Brain pericyte (primary cell): ENCODE measurements at places on chromosomes 11 and 22.

DNA sequence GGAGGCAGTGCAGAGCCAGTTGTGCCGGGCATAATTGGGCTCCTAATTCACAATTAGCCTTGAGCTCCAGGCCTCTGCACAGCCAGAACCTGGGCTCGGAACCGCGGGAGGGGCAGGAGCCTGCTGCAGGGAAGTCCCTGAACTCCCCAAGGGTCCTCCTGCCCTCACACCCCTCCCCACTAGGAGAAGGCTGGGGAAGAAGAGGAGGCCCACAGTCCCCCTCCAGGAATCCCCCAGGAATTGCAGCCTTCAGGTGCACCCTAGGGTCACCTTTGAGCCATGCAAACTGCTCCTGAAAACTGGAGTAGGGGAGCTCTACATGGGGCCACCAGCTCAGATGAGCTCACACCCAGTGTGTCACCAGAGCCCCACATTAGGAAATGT is 93.8 kb upstream of the LMO1 start:
- DNase-seq, result no peak

DNA sequence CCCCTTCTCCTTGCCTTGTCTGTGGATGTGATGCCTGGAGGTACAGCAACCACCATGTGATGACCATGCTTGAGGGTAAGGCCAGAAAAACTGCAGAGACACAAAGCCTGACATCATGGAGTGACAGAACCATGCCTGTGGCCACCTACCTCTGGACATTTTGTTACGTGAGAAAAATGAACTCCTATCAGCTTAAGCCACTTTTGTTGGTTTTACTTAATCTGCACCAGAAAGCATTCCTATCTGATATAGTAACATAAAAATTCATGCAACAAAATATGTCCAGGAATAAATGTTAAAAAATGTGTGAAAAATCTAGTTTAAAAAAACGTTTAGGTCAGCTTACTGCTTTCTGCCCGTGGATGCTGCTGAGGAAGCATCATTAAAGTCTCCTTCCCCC is 42.6 kb upstream of the P4HA3 start:
- DNase-seq, result no peak

DNA sequence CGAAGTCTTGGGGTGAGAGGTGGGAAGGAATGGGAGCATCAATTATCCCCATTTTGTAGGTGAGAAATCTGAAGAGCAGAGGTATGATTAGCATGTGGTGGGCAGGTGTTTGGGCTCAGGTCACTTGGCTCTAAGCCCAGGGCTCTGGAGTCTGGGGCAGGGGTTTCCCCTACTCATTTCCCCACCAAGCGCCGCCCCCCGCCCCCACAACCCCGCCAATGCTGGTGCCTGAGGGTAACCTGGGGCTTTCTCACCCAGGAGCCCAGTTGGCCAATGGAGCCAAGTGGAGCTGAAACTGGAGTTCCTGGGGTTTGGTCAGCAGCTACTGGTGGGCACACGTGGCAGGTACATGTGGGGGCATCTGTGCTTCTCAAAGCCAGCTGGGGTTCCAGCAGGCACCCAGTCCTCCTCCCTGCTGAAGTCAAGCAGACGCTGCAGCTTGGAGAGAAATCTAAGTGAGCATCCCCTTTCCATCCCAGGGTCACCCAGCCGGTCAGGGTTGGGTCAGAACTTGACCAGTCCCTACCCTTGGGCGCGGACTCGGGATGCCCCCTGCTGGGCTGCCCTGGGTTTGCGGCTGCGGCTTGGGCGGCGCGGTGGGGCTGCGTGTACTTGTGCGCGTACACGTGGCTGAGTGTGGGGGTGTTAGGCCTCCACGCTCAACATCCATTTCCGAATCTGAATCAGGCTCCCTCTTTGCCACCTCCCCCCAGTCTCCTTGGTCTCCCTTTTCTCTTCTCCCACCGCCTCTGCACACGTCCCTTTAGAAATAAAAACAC is 1.7 kb upstream of the CHRM1 start:
- DNase-seq, result no peak

DNA sequence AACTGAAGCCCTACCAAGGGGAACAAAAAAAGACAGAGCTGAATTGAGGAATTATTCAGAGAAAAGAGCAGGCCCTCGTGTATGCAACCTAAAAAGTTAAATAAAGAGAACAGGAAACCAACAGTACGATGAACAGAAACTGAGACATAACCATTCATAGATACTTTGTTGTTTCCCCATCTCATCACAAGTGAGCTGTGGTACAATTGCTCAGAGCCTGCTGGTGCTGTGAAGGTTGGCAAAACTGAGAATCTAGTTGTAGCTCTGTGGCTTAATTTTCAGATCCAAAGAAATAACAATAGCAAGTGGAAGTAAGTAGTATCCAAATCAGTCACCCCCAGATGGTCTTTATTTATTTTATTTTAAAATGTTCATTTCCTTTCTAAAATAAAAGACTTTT is 37.7 kb upstream of the BLID start:
- DNase-seq, result no peak

- no peak for DNase-seq
These were observed 35.9 kb downstream of the MYO18B start for GRCh38 chr22:25777870-25778269.

DNA sequence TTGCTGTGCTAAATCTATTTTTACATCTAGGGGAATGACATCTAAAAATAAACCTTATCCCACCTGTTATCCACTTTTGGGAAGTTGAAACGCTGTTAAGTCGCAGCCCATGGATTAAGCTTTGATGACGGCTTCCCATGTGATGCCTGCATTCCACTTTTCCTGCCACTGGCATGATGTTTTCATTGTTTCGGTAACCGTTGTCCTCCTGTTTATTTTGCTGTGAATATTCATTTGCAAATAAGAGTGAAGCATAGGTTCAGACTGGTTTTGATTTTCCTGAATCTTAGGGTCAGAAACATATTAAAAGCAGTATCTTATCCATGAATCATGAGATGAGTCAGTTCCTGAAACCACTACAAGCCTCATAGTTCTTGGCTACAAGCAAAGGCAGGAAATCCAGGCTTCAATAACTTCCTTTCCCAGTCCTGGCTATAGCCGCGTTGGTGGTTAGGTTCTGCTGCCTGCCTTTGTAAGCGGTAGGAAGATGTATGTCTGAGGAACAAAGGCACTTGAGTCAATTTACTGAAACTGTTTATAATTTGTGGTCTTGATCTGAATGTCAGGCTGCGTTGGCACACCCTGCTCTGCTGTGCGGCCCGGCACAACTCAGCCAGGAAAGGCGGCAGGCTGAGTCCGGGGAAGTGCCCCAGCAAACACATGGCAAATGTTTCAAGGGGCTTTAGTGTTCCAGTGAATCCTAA is 19.4 kb downstream of the TEAD1 start:
- DNase-seq, result peak; percentile 80

GRCh38 chr11:71221201-71221600 is 31.2 kb downstream of the SHANK2 start:
- DNase-seq, result no peak

GRCh38 chr11:3177931-3178330 is 12.8 kb upstream of the OSBPL5 start:
- no peak for DNase-seq

- DNase-seq, result no peak
These were observed 5.9 kb upstream of the ACY3 start for GRCh38 chr11:67656278-67656922.

DNA sequence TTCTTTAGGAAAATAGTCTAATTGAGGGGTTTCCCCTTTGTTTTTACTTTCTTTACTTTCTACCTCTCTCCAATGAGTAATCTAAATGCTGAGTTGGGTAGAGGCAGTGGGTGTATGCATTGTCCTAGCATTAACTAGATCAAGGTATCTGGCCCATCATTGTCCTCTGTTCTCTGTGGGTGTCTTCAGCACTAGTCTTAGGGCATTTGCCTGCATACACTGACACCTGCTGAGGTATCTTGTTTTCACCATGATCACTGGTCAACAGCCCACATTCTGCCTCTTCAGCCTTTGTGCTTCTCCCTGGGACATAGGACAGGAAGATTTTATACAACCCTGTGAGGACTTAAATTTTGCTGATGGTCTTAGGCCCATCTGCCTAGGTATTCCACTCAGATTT is 371.1 kb downstream of the RAB38 start:
- no peak for DNase-seq

DNA sequence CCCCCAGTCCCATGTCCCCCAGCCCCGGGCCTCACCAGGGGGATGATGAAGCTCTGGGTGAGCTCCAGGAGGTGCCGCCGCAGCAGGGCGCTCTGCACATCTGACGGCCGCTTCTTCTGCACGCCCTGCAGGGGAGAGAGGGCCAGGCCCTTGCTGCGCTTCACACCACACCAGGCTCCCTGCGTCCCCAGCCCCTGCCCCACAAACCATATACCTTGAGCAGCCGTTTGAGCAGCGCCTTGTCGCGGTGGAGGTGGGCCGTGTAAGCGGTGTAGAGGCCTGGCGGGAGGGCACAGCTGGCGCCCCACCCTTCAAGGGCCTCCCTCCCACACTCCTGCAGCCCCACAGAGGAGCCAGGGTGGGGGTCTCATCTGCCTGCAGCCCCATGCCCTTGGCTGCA is 6.2 kb upstream of the PLXNB2 start:
- no peak for DNase-seq

GRCh38 chr11:37282367-37282766 is 684.3 kb upstream of the RAG2 start:
- DNase-seq, result no peak

- DNase-seq, result no peak
These were observed 3.4 kb downstream of the EMID1 start for GRCh38 chr22:29208879-29209623.

- DNase-seq, result no peak
These were observed 7.0 kb downstream of the PTPRJ start for GRCh38 chr11:47987310-47987709.

DNA sequence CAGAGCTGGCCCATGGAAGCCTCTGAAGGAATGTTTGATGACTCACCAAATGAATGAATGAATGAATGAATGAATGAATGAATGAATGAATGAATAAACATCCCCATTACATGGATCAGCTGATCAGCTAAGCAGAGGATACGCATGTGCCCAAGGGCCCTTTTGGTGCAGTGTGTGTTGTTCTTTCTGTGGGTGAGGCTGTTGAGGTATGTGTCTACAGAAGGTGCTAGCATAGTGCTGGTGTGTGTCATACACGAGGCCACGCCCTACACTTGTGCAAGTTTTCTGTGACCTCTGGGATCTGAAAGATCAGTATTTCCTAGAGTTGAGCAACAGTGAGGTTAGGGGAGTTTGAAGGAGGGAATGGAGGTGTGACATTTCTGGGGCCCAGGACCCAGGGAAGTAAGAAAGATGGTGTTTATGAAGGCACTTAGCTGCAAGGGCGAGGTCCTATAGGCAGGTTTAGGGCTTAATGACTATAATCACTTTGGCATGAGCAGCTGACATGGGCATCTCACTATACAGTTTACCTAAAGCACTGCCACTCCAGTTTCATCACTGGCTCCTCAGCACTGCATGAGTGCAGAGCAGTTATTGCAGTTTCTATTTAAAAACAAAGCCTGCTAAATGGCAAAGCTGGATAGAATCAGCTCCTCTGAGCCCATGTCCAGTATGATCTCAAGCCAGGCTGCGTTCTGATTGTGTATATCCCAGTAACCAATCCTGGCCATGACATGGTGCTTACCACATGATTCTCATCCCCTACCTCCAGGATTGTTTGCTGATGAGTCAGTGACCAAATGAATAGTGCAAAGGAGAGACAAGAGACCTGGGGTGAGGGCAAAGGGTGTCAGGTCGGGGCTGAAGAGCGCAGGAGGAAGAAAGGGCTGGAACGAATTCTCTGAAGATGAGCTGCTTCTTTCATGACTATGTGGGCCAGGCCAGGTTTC is 36.4 kb upstream of the E2F8 start:
- DNase-seq, result no peak

GRCh38 chr22:41501209-41501608 is 32.3 kb downstream of the ACO2 start:
- no peak for DNase-seq

DNA sequence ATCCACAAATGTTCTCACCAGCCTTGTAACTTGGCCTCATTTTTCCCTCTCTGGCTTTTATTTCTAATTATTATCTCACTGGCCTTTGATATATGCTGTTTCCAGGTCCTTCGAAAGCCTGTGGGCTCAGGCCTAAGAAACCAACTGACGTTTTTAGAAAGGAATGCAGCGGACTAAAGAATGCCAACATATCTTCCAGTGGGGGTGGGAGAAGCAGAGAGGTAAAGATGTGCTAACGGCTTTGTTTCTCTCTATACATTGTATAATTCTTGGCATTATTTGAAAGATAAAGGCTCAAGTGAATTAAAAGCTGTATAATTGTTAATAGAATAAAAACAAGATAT is 28.2 kb downstream of the OR6Q1 start:
- DNase-seq, result no peak

DNA sequence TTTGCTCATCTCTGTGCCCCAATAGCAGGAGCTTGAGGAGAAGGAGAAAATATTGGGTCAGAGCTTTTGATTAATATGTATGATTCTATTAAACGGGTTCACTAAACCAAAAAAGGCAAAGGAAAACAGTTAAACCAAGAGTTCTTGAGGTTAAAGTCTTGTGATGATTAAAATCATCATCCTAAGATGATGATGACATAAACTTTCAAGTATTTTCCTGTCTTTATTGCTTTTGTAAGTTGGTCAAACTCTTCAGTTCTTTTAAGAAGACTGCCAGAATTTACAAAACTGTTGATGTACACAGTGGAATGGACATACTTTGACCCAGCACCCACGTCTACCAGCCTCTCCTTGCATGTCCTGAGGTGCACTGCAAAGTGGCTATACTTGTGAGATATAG is 41.0 kb downstream of the FDX1 start:
- no peak for DNase-seq

GRCh38 chr11:14125529-14125928 is 163.0 kb downstream of the SPON1 start:
- DNase-seq, result no peak

DNA sequence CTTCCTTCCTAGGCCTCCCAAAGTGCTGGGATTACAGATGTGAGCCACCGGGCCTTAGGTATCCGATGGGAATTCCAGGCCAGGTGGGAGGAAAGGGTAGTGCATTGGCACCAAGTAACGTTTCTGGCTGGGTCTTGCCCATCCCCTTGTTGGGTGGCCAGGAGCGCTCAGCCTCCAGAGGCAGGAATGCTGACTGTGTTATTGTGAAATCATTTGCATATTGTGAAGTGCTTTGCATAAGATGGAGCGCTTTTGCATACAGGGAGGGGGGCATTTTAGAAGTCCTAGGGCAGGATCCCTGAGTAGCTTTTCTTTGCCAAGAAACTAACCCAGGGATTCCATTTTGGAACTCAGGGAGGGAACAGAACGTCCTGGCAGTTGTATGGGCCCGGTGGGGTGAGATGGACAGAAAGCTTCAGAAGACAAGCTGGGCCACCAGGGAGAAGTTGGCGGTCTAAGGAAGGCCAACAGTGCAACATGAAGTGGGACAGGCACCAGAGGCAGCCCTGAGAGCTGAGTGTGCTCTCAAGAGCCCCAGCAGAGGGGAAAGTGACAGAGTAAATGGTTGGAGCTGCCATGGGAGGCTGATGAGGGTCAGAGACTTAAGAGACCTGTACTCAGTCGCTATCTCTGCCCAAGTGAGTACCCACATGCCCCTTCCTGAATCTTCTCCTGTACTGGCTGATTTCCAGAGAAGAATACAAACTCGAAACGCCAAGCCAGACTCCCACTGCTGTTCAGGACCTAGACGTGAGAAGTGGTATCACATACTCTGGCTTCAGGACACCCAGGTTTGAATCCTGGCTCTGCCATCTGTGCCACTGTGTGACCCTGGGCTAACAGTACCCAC is 1.3 kb upstream of the SLC39A13 start:
- DNase-seq, result no peak
